Activated CD8-positive, alpha-beta memory T cell treated with anti-CD3 and anti-CD28 coated beads, Interleukin-2, amount 10 ng/mL, durations not matched to agents 7 days and 5 days (primary cell): ENCODE measurements at places on chromosomes 3 and 15. TPM values are rescaled to one million over a fixed set of nuclear protein-coding genes. Genes with fewer than 3 reads are reported as not detected.

DNA sequence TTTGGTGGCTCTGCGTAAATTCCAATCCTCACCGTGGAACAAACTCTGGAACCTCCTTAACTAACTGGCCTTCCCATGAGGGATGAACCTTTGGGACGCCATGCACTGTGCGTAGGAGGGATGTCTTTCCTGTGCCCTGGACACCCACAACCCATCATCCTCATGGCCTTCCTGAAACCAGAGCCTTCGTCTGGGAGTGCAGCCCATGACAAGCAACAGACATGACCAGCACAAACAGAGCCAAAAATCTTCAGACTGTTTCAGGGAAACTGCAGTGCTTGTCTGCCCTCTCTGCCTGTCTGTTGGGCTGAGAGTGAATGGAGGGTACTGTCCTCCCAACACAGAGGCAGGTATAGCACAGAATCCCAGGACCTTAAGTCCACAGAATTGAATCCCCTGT lies 61.1 kb upstream of the BOC start:
- no peak for DNase-seq

DNA sequence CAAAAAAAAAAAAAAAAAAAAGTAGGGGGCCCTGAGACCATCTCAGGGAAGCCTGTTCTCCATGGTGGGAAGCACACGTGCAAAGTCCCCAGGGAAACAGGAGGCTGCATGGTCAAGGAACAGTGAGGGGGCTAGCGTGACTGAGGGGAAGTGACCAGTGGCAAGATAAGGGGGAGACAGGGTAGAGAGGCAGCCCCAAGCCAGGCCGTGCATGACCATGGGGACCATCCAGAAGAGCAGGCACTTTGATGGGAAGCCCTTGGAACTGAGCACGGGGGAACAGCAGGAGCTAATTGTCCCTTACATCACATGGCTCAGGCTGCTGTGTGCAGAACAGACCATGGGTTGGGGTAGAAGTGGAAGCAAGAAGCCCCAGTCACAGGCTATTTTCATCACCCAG lies 196.2 kb downstream of the NTRK3 start:
- DNase-seq = no peak

DNA sequence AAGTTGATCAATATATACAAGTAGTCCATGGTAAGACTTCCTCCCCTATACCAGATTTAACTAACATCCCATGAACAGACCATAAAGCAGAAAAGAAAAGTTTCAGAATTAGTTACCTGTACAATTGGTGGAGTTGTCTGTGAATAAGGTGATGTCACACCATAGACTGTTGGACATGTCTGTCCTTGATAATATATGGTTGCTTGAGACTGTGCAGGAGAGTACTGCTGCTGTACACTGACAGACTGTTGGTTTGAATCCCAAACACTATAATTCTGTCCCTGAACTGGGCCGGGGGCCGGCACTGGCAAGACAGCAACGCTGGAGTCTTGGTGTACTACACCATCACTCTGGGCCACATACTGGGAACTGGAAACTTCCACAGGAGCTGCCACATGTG lies 77.2 kb downstream of the NBEAL2 start:
- no peak for DNase-seq

GRCh38 chr3:101963902-101964362 lies 114.6 kb downstream of the NFKBIZ start:
- DNase-seq = no peak

DNA sequence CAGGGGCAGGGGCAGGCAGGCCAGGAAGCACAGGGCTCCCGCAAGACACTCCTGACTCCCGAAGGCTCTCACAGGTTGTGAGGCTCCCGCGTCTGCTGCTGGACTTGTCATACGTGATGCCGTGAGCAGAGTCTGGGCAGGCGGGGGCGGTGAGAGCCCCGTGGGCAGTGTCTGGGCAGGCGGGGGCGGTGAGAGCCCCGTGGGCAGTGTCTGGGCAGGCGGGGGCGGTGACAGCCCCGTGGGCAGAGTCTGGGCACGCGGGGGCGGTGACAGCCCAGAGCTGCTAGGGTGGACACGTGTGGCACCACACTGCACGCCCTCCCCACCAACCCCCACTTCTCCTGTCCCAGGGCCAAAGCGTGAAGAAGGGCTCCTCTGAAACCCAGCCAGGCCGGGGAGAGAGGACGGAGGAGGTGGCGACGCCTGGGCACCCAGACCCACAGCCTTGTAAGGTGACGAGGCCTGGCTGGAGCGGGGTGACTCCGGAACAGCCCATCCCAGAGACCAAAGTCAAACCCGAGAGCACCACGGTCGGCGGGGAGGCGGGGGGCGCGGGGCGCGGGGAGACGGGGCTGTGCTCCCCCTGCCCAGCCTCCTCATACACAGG lies 35.0 kb downstream of the TNK2 start:
- no peak for DNase-seq

DNA sequence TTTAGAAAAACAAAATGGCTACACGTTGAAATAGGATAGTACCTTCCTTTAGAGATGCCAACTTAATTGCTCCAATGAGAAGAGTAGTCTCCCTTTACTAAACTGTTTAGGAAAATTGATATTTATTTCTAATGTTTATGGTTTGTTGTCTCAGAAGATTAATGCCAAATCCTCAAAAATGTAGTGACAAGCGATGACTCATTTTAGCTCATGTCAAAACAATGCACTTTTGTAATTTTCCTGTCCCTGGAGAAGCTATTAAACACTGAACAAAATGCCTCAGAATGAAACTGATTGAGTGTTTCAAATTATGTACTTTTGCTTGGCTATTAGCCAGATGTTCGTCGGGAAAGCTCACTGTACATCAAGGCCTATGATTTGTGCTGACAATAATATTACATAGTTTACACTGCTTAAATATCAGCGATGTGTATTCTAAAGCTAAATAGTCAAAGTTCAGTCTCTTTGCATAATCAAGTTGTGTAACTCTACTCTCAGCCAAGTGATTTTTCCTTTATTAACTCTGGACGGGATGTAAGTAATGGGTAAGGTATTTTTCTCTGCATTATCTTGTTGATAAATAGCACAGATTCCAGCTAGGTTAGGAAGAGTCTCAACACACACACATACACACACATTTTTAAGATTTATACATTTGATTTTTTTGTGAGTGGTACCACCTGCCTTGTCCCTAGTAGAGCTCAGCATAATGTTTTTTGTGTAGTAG lies 83.7 kb downstream of the CMSS1 start:
- DNase-seq = no peak

DNA sequence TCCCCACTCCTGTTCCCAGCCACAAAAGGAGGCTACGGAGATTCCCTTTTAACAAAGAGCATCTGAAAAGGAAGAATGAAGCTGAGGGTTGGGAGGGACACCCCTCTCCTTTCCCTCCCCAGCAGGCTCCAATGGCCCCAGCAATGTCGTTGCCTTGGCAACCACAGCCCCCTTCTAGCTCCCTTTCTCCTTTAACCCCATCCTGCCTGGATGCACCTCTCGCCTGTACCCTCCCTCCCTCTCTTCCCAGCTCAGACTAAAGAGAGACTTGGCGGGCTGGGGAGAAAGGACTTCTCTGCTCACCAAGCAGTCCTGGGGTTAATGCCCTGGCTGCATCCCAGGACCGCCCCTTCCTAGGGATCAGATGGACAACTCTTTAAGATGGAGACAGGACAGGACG lies 7.1 kb upstream of the RPL29 start:
- no peak for DNase-seq

DNA sequence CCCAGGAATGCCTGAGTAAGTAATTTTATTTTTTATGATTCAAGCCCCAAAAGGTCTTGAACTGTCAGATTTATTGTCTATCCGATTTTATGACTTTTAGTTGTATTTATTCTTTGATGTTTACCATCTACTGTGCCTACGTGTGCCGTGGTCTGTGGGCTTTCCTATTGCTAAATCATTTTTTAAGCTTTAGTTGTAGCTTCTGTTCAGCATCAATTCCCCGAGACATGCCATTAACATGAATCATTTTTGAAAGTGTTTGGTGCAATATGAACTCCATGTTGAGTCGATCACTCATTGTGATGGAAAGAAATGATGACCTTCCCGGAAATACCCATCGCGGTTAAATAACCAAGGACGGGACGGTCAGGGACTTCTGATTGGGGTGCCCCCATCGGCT lies 268.7 kb upstream of the THRB start:
- no peak for DNase-seq

- peak; percentile 47 for DNase-seq
Observed at GRCh38 chr3:160400702-160401150, 1.3 kb downstream of the SMC4 start.

- no peak for DNase-seq
Observed at GRCh38 chr3:14913926-14914778, 33.2 kb upstream of the NR2C2 start.

Gene EEF1AKMT4
- total RNA-seq = 4.1 TPM
